ENCODE measurements at places on chromosomes 7 and 10.

DNA sequence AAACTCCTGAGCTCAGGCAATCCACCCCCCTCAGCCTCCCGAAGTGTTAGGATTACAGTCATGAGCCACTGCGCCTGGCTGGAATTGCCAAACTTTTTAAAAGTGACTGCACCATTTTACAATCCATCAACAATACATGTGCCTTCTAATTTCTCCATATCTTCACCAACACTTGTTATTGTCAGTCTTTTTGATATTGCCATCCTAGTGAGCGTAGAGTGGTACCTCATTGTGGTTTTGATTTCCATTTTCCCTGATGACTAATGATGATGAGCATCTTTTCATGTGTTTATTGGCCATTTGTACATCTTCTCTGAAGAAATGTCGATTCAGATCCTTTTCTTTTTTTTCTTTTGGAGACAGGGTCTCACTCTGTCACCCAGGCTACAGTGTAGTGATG, 21.7 kb upstream of the STRIP2 start:
- DNase-seq: no peak

- no peak for DNase-seq
Observed at GRCh38 chr7:91137153-91137787, 127.0 kb upstream of the FZD1 start.

- DNase-seq: no peak
Observed at GRCh38 chr10:10897400-10897799, 120.3 kb upstream of the CELF2 start.

- no peak for DNase-seq
Observed at GRCh38 chr10:133198621-133199487, 31.2 kb upstream of the UTF1 start.

- DNase-seq: no peak
Observed at GRCh38 chr7:5116359-5116758, 70.7 kb downstream of the RBAK start.

DNA sequence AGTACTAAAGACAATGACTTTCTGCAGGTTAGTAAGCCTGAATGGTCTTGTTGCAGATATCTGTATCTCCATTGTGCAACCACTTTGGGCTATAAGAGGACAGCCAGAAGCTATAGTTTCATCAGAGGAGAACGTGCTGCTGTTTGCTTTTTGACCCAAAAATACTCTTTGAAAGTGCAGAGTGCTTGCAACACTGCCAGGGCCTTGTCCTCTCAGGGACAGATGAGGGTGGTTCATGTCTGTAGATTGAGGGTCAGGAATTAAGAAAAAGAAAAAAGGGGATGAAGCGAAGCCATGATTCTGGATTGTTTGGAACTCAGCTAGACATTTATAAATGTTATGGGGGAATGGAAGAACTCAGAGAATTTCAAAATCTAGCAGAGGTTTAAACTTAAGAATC, 212.5 kb downstream of the SEC23IP start:
- no peak for DNase-seq

GRCh38 chr7:28889290-28889689, 68.8 kb downstream of the TRIL start:
- no peak for DNase-seq

DNA sequence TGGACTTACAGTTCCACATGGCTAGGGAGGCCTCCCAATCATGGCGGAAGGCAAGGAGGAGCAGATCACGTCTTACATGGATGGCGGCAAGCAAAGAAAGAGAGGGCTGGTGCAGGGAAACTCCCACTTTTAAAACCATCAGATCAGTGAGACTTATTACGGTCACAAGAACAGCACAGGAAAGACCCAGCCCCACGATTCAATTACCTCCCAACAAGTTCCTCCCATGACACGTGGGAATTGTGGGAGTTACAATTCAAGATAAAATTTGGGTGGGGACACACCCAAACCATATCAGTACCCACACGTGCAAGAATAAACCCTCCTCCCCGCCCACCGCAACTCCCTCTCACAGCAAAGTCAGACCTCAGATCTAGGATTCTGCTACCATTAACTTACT, 4.5 kb upstream of the AIFM2 start:
- DNase-seq: no peak

DNA sequence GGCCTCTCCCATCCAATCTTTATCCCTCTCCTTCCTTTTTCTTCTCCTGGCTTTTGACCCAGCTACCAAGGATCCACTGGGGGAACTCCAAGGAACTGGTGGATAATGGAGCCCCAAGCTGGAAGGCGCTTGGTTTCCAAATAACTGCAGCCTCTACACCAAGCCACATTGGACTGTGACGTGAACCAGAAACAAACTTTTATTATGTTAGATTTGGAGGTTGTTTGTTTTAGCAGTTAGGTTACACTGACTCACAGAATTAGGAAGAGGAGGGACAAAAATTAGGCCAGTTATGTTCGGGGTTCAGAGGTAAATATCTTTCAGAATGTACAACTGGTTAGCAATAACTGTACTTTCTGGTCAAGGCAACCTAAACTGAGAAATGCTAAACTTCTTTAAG, 21.3 kb upstream of the ANK3 start:
- DNase-seq: no peak

DNA sequence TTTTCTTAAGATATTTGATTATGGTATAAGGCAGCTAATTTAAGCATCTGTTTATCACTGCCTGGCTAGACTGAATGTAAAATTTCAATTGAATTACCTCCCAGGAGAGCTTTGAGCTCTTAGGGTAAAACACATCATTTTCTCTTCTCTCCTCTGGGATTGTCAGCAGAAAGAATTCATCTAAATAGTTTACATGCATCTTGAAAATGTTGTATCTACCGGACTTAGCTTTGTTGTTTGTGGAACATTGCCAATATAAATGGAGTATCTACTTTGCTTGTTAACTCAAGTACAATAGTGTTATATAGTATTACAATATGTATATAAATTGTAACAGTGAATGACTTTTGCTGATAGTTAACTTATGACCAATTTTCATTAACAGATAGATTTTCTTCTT, 73.3 kb downstream of the TAF3 start:
- no peak for DNase-seq

- no peak for DNase-seq
Observed at GRCh38 chr7:51121036-51121790, 195.4 kb downstream of the COBL start.

DNA sequence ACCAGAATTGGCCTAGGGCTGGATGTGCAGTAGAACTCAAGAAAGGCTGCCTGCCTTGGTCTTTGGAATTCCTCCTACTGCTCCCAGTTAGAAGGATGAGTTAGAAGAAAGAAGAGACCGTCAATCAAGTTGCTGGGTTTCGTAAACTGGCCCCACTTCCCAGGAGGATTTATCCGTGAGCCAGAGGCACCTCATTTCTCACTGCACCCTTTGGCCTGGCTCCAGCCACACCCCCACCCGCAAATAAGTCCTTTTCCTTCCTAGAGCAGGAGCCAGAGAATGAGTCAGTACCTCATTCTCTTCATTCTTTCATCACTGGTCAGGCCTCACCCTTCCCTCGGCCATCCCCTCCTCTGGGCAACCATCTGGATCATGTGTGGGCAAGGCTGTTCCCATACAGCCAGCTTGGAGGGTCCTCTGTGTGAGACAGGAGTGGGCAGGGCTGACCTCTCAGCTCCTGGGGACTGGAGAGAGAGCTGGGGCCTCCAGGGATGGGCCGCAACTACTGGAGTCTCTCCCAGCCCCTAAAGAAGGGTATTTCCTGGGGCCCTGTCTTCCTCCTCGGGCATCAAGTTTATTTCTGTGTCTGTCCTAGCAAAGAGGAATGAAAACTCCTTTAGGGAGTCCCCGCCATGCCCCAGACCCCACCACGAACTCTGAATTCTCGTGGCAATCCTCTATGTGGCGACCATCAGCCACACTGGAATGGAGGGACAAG, 87.2 kb upstream of the DUSP5 start:
- no peak for DNase-seq

DNA sequence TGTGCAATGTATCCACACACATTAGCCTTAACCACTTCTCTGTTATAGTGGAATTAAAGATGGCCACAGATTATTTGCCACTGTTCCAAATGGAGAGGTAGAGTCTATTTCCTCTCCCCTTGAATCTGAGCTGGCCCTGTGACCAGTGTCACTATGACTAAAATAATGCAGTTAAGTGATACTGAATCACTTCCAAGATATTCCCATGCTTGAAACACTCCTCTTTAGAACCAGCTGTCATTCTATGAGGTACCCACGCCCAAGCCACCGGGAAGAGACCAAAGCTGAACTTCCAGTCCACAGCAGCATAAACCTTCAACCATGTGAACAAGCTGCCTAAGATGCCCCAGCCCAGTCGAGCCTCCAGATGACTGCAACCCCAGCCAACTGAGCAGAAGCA, 2.1 kb upstream of the DHX32 start:
- DNase-seq: no peak

- DNase-seq: no peak
Observed at GRCh38 chr10:99430116-99430450, 341 bp downstream of the GOT1 start.

GRCh38 chr7:116652793-116653192, 19.2 kb upstream of the MET start:
- no peak for DNase-seq

DNA sequence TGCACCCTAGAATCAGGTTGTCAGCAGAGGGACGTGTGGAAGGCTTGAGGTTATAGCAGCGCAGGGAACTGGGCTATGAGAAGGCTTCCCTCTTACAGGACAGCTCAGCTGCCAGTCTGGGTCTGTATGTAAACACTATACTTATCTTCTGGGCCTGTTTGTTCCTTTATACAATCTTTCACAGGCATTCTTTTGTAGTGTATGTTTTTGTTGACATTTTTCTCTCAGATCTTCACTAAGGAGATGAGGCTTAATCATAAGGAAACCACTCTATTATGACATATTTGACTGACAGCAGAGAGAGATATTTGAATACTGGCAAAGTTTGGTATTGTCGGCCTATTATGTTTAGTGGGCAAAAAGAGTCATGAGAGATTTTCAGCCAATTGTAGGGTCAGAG, 929 bp downstream of the GBF1 start:
- DNase-seq: no peak

GRCh38 chr7:48114115-48114514, 25.1 kb downstream of the UPP1 start:
- DNase-seq: no peak

Data from substantia nigra (tissue), 51 donors.